ENCODE measurements at places on chromosomes 2 and 18. TPM values are rescaled to one million over a fixed set of nuclear protein-coding genes. Genes with fewer than 3 reads are reported as not detected.

DNA sequence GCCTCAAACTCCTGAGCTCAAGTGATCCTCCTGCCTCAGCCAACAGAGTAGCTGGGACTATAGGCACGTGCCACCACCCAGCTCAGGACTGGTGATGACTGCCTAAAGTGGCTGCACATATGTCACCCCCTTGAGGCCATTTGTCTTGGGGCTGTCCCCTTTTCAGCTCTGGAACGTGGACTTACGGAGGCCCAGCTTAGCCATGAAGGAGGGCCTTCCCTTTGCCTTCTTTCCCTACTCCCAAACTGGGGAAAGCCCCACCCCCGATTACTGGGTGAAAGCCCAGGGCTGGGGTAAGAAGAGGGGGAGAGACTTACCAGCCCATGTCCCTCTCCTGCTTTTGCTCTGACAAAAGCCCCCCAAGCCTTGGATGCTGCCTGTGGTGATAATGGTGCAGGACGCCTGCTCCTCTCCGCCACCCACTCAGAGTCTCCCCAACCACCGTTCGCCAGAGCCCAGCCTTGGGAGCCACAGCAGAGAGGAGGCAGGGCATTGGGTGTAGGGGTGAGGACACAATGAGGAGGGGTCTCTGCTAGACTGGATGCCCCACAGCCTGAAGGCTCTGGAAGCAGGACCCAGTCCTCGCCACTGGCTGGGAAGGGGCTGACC, 2.5 kb upstream of the DUSP2 start:
- DNase-seq, result no peak

The KCNG2 gene
- total RNA-seq, result under 0.01 TPM

The PLEKHB2 gene
- 114 TPM for total RNA-seq

The TANC1 gene
- total RNA-seq, result 4.1 TPM

The UGT1A8 gene
- not detected for total RNA-seq

DNA sequence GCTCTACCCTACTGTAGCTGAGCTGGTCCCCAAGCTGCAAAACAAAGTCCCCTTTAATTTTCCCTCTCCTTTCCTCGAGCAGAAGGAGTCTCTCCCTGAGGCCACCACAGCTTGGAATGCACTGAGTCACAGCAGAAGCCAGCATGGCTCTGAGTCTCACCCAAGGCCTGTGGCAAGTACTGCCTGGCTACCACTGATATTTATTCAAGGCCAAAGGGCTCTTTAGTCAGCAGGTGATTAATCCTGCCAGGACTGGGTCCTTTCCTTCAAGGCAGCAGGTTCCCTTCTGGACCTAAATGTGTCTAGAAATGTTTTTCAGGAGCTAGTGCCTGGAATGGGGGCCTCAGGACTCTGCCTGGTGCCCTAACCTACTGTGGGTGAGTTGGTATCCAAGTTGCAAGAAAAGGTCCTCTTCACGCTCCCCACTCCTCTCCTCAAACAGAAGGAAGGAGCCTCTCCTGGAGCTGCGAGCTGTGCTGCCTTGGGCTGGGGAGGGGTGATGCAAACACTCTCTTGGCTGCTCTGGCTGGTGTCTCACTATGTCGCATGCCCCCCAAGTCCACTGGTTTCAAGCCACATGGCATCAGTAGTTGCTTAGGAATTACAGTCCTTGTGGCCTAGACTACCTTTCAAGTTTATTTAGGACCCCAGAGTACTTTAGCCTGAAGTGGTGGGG, 53.4 kb downstream of the CD28 start:
- DNase-seq, result no peak

DNA sequence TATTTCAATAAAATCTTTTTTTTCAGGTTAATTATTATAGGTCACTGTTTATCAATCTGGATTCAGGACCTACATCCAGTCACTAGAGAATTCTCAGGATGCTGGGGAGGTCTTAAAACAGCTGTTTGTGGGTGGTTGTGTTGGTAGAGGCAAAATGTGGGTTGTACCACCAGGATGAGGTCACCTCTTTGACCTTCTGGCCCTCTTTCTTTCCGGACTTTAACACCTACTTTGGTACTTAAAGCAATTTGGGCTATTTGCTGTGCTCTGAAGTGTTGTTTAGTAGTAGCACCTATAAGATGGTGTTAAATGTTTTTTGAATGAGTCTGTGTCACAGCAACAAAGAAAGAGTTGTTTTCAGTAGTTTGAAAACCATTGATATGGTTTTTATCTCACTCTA, 14.6 kb downstream of the EML4 start:
- DNase-seq, result no peak

All from frontal cortex (tissue), 4 donors.